Testis (tissue), 5 donors: ENCODE measurements at places on chromosomes 13 and 19. TPM values are rescaled to one million over a fixed set of nuclear protein-coding genes. Genes with fewer than 3 reads are reported as not detected.

ZNF284 gene
- 1.0 TPM for total RNA-seq

PRR22 gene
- 35.0 TPM for total RNA-seq

CACNA1A gene
- 21.8 TPM for total RNA-seq

FXYD7 gene
- not detected for total RNA-seq

CGB3 gene
- total RNA-seq, result not detected

CYP4F12 gene
- 4.2 TPM for total RNA-seq

HSPB6 gene
- 57.1 TPM for total RNA-seq

KLK12 gene
- total RNA-seq, result not detected

DCT gene
- 2.7 TPM for total RNA-seq

ZNF382 gene
- total RNA-seq, result 26.8 TPM
